ENCODE measurements at places on chromosomes 12 and 14.

DNA sequence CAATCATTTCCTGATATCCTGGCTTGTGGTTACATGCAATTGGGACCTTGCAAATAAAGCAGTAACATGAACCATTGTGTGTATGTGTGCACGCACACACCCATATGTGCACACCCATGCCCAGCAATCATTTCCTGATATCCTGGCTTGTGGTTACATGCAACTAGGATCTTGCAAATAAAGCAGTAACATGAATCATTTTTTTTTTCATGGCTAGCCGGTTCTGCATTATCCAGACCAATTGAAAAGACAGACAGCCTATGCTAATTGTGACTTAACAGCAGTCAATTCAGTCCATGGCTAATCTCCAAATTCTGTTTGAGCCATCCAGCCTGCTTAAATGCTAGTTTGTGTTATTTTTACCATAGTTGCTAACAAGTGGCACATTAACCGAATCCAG is 134.3 kb downstream of the TTC7B start:
- no peak for DNase-seq

DNA sequence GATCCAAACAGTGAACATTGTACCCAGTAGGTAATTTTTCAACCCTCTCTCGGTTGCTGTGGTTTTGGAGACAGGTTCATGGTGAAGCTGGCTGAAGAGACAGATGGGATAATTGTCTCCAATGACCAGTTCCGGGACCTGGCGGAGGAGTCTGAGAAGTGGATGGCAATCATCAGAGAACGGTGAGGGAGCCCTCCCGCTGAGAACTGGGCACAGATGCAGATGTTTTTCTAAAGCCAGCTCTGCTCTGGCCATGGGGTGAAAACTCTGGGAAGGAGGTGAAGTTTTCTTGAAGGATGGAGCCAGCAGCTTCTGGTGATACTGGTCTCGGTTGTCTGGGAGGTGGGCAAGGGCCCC is 6.2 kb downstream of the KHNYN start:
- DNase-seq: no peak

GRCh38 chr14:71143381-71144290 is 236.4 kb downstream of the PCNX1 start:
- DNase-seq: no peak

GRCh38 chr12:130803702-130804101 is 35.3 kb downstream of the STX2 start:
- DNase-seq: no peak

- DNase-seq: no peak
Measured at GRCh38 chr12:121533394-121534090, 47.3 kb downstream of the KDM2B start.

GRCh38 chr12:96099421-96099820 is 64.0 kb upstream of the LTA4H start:
- DNase-seq: no peak

GRCh38 chr12:132437943-132438700 is 51.8 kb upstream of the FBRSL1 start:
- DNase-seq: no peak

DNA sequence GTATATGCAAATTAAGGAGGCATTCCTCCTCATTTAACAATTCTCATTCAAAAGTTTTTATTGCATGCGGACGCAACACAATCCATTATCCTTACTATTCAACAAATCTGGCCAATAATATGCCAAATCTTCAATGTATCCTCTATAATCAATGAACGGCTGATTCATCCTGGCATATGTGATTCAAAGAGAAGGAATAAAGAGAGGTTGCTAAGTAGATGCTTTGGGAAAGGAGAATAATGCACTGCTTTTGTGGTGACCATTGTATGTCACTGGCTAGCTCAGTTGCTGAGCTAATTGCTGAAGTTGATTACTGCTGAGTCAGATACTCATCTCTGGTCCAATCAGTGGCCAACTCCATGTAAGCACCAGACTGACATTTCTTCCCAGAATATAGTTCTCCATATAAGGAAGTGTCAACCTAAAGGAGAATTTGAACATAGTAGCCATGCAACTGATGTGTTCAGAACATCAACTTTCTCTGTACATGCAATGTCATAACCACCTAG is 148.0 kb downstream of the PDZRN4 start:
- no peak for DNase-seq

Data from cortex of kidney (tissue), 1 donor.